Muscle of arm (tissue), 14 donors: ENCODE measurements at places on chromosomes 13 and 19.

- DNase-seq = peak; percentile 27
Observed at GRCh38 chr19:35549174-35549788, 3.9 kb downstream of the TMEM147 start.

GRCh38 chr13:27599845-27600553 is 20.3 kb downstream of the LNX2 start:
- DNase-seq = no peak

DNA sequence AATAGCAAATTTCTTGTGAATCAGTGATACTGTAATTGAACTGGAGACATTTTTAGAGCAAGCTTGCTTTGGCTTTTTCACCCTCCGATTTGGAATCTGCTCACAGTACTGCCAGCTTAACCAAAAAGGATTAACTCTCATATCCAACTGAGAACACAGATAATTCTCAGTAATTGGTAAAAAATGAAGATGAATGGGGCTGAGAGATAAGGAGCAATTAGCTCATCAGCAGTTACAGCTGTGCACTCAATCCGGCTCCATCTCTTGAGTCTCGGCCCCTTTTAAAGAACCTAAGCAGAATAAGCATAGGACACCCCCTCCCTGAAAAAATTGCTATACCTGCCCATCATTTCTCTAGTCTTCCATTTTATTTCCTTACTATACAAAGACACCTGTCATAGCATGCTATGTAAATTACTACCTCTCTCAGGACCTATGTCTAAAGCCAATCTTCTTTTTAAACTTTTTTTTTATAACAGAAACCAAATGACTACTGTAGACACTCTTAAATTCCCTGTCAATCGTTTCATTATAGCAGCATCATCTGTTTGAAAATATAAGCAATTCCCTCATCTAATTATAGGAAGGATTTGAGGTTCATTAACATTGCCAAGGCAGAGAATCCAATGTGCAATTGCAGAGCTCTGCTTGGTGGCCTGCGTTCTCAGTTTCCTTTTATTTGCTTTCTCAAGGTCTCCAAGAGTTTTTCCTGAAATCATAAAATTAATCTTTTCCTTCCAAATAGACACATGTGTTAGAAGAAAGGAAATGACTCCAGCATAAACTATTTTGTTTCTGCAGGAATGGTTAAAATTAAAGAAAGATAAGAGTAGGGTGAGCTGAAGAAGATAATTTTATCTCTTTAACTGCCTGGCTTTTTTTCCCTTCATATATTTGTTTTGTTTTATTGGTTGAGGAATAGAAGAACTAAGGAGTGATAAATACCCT is 242.1 kb downstream of the DACH1 start:
- DNase-seq = no peak

DNA sequence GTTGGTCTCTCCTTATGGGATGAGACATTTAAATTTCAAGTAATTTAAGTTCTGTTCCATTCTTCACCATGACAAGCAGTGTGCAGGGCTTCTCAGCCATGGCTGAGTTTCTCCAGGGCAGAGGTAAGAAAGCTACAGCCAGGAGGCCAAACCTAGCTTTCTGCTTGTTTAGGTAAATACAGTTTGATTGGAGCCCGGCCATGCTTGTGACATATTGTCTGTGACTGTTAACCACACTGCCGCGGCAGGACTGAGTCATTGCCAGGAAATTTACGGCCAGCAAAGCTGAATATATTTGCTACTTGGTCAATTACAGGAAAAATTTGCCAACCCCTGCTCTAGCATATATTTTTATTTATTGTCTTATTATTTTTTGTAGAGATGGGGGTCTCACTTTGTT is 10.7 kb downstream of the NLRP8 start:
- no peak for DNase-seq

GRCh38 chr13:41150058-41150457 is 17.5 kb upstream of the KBTBD6 start:
- no peak for DNase-seq

GRCh38 chr19:47145639-47146486 is 15.2 kb downstream of the SAE1 start:
- DNase-seq = no peak

DNA sequence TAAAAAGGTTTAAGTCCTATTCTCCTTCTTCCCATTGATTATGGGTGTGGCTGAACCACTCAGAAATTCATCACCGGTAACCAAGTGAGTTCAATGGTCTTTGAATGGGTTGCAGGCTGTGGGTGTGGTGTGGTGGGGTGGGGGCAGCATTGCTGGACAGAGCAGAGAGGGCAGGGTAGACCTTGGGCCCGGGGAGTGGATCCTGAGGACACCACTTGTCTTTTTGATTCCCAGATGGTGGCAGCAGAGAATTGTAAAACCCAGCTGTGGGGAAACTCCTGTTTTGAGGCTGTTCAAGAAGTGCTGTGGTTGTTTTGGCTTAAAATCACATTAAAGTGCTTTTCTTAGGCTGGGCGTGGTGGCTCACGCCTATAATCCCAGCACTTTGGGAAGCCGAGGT is 45.8 kb upstream of the RGCC start:
- DNase-seq = peak; percentile 56

- no peak for DNase-seq
Observed at GRCh38 chr13:28379371-28380083, 115.4 kb downstream of the FLT1 start.

- no peak for DNase-seq
Observed at GRCh38 chr19:35006342-35006998, 6.3 kb downstream of the GRAMD1A start.

GRCh38 chr13:111338841-111339240 is 18.4 kb downstream of the TEX29 start:
- DNase-seq = no peak

DNA sequence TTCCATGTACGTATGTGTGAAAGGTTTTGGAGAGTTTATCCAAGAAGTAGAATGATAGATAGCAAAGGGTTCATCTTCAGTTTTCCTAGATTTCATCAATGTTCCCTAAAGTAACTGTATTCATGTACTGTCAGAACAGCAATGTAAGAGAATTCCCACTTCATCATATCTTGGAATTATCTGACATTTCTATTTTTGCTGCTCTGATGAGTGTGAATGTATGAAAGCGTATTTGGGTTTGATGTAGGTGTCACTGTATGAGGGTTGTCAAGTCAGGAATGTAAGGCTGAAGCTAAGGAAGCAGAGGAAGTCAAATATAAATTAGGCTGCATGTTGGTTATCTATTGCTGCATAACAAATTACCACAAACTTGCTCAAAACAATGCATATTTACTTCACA is 7.2 kb upstream of the KATNAL1 start:
- no peak for DNase-seq

DNA sequence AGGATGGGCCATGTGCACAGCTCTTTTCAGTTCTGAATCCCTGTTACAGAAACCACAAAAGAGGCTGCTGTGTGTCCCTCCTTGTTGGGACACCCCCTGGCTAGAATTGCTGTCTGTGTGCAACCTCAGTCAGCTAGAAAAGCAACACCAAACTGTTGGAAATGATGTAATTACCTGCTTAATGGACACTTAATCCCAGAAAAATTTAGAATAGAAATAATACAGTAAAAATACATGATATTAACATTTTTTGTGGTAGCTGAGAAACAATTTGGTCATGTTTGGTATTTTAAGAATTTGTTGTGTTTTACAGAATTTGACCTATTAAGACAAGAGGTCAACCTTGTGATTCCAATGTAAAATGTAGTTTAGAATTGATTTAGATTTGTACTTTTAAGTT is 46.8 kb downstream of the FAM124A start:
- DNase-seq = no peak

GRCh38 chr13:95137096-95137495 is 164.2 kb downstream of the ABCC4 start:
- no peak for DNase-seq

DNA sequence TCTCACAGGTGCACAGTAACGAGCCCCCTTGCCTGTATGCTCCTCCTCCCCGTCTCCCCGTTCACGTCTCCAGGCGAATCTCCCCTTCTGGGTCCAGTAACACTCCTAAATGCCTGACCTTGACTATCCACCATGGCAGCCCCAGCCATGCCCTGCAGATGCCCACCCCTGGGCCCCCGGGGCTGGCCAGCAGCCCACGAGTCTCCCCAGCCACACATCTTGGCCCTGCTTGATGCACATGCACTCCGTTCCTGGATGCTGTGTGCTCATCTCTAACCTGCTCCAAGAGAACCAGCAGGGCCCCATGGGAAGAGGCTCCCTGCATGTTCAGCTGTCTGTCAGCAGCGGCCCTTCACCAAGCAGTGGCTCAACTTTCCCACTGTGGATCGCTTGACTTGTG is 32.0 kb downstream of the HPN start:
- no peak for DNase-seq

- DNase-seq = no peak
Observed at GRCh38 chr13:28252547-28252946, 114.2 kb downstream of the PAN3 start.

DNA sequence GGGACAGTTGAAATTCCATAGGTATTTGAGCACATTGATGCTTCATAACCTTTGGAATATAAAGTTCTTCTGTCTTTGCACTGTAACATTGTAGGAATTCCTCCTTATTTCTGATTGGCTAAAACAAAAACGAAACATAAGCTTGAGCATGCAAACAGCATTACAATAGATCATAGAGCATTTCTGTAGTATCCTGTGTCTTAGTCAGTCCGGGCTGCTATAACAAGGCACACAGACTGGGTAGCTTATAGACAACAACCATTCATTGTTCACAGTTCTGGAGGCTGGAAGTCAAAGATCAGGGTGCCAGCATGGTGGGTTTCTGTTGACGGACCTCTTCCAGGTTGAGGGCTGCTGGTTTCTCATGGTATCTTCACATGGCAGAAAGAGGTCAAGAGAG is 188.7 kb upstream of the SOX21 start:
- no peak for DNase-seq

DNA sequence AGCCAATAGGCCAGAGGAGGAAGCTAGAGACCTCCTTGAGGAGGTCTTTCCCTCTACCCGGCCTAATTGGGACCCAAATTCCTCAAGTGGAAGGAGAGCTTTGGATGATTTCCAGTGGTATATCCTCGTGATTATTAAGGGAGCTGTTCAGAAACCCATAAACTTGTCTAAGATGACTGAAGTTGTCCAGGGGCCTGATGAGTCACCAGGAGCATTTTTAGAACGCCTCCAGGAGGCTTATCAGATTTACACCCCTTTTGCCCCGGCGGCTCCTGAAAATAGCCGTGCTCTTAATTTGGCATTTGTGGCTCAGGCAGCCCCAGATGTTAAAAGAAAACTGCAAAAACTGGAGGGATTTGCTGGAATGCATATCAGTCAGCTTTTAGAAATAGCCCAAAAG is 198.1 kb downstream of the ZNF486 start:
- no peak for DNase-seq

DNA sequence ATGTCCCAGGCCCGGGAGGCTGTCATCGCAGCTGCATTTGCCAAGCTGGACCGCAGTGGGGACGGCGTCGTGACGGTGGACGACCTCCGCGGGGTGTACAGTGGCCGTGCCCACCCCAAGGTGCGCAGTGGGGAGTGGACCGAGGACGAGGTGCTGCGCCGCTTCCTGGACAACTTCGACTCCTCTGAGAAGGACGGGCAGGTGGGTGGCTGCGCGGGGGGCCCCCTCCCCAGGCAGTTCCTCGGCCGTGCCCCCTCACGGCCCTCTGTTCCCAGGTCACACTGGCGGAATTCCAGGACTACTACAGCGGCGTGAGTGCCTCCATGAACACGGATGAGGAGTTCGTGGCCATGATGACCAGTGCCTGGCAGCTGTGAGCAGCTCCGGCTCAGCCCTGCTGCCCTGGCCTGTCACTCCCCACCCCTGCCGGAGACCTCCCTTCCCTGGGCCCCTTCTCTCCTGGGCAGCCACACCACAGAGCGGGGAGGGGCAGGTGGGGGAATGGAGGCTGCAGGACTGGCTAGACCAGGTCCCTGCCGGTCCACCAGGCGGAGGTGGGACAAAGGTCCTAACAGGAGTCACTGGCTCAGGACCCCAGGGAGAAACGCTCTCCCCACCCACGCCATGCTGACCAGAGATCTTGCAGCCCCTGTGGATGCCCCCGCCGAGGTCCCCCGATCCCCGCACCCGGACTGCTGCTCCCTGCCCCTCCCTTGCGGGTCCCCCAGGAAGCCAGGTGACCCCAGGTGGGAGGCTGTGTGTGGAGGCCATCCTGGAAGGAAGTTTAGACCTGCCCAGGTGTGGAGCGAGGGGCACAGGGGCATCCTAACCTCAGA is 1.1 kb downstream of the CAPS start:
- no peak for DNase-seq

DNA sequence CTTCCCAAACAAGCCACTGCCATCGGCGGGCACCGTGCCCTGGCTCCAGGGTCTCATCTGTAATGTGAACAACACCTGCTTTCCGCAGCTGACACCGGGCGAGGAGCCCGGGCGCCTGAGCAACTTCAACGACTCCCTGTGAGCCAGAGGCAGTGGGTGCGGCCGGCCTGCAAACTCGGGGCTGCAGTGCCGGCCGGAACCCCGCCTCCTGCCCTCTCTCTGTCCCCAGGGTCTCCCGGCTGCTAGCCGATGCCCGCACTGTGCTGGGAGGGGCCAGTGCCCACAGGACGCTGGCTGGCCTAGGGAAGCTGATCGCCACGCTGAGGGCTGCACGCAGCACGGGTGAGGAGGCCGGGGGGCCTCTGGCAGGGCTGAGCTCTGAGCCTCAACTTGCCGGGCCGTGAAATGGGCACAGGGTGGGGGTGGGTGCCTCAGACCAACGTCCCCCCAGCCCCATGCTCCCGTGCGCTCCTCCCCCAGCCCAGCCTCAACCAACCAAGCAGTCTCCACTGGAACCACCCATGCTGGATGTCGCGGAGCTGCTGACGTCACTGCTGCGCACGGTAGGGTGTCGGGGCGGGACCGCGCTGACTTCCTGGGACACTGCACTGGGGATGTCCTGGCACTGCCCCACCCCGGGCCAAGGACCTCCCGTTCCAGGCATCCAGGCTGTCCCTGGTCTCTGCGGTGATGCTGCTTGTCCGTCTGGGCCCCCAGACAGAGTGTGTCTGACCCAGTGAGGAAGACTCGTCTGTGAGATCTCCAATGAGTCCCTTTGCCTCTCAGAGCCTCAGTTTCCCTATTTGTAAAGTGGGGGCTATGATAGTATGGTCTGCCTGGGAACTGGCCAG is 2.2 kb downstream of the ABCA7 start:
- no peak for DNase-seq
